ENCODE measurements at places on chromosomes 3 and 15. TPM values are rescaled to one million over a fixed set of nuclear protein-coding genes. Genes with fewer than 3 reads are reported as not detected.

The FILIP1L gene
- 19.8 TPM for total RNA-seq

- H3K27ac ChIP-seq: no peak overlapping the region
- no peak overlapping the region for H3K4me3 ChIP-seq
- no peak for DNase-seq
- no peaks in the 10 kb centered on the region for H3K4me1 ChIP-seq
- no peaks in the 10 kb centered on the region for H3K27me3 ChIP-seq
- H3K36me3 ChIP-seq: peaks cover 8% of the 10 kb centered on the region
Observed at GRCh38 chr15:44716983-44717602, 5.8 kb downstream of the B2M start.

DNA sequence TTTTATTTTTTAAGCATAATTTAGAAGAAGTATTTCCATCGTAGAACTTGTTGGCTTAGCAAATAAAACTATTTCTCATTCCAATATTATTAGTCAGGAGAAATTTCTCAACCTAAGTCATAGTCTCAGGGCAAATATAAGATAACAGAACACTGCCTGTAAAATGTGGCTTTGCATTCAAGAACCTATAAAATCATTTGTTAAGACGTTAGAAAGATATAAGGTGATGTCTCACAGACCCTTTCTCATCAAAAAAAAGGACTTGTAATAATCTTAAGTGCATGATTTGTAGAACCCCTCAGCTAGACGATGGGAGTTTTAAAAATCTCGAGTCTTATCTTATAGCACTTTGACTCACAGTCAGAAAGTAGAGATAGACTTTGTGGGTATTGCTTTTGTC, 314.7 kb upstream of the CFAP20DC start:
- H3K4me3 ChIP-seq: no peak overlapping the region
- no peaks in the 10 kb centered on the region for H3K36me3 ChIP-seq
- no peak for DNase-seq
- H3K27me3 ChIP-seq: no peaks in the 10 kb centered on the region
- no peaks in the 10 kb centered on the region for H3K4me1 ChIP-seq
- no peak overlapping the region for H3K27ac ChIP-seq

DNA sequence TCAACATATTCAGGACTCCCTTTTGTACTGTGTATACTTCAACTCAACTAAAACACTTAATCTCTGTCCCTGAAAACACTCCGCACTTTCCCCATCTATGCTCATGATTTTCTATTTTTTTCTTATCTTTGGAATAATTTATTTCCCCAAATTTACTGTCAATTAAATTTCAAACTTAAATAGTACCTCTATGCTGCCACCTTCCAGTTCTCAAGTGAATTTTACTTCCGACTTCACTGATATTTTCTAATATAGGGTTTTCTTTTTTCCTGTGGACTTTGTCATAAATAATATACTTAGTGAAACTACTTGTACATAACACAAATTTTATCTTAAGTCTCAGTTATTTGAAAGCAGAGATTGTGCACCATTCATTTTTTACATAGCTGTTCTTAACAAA, 1303.3 kb downstream of the OTOL1 start:
- no peaks in the 10 kb centered on the region for H3K4me1 ChIP-seq
- no peak overlapping the region for H3K4me3 ChIP-seq
- no peaks in the 10 kb centered on the region for H3K27me3 ChIP-seq
- DNase-seq: no peak
- H3K36me3 ChIP-seq: no peaks in the 10 kb centered on the region

Measured in breast epithelium (tissue), 4 donors.